Activated naive CD8-positive, alpha-beta T cell treated with anti-CD3 and anti-CD28 coated beads, Interleukin-2, amount 10 ng/mL, durations not matched to agents 7 days and 5 days (primary cell): ENCODE measurements at places on chromosomes 12 and 14.

- H3K27ac ChIP-seq: no peak overlapping the region
- no peak for DNase-seq
- H3K27me3 ChIP-seq: no peaks in the 10 kb centered on the region
- H3K4me1 ChIP-seq: no peaks in the 10 kb centered on the region
- peaks cover 37% of the 10 kb centered on the region for H3K36me3 ChIP-seq
Observed at GRCh38 chr14:30648471-30648870, 26.4 kb downstream of the SCFD1 start.

DNA sequence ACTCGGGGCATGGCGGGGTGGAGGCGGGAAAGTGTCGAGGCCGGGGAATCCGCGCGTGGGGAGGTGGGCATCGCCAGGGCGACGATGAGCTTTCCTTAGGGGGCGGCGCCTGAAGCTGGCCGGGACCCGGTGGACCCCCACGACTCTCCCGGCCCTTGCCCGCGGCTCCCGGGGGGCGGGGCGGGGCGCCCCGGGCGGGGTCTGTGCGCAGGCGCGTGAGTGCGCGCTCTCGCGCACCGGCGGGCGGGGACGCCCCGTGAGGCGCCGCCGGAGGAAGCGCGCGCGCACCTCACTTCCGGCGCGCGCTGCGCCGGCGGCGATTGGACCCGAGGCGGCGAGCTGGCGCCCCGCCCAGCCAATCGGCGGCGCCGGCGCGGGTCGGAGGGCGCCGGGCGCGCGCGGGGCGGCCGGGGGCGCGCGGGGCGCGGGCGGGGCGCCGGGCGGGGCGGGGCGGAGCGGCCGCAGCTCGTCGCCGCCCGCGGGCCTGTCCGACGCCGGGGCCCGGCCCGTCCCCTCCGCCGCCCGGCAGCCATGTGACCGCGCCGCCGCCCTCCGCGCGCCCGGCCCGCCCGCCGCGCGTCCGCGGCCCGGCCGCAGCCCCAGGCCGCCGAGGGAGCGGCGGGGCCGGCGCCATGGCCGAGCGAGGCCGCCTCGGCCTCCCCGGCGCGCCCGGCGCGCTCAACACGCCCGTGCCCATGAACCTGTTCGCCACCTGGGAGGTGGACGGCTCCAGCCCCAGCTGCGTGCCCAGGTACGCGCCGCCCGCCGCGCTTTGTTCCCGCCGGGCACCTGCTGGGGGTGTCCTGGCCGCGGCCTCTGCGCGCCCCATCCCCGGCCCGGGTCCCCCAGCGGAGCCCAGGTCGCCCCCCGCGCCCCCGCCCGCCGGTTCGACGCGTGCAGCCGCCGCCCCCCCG is at the start of gene PACS2:
PACS2 (plus strand) TSS at position 462 of the 914 bp plus-strand sequence; CDS start at position 633, 171 bp downstream.
- H3K27me3 ChIP-seq: peaks cover 3% of the 10 kb centered on the region
- H3K4me3 ChIP-seq: peak within 1 kb of the TSS; percentile 86
- peak; percentile 92 for DNase-seq
- H3K4me1 ChIP-seq: peaks cover 22% of the 10 kb centered on the region
- H3K27ac ChIP-seq: peak within 1 kb of the TSS; percentile 81

- peaks cover 4% of the 10 kb centered on the region for H3K4me1 ChIP-seq
- H3K27me3 ChIP-seq: no peaks in the 10 kb centered on the region
- H3K4me3 ChIP-seq: no peak overlapping the region
- H3K27ac ChIP-seq: no peak overlapping the region
Observed at GRCh38 chr12:24822121-24822899, 126.6 kb downstream of the BCAT1 start.

- no peak for DNase-seq
- no peak overlapping the region for H3K27ac ChIP-seq
- peaks cover 15% of the 10 kb centered on the region for H3K36me3 ChIP-seq
- H3K27me3 ChIP-seq: no peaks in the 10 kb centered on the region
Observed at GRCh38 chr14:103634156-103634555, 5.1 kb downstream of the KLC1 start.

DNA sequence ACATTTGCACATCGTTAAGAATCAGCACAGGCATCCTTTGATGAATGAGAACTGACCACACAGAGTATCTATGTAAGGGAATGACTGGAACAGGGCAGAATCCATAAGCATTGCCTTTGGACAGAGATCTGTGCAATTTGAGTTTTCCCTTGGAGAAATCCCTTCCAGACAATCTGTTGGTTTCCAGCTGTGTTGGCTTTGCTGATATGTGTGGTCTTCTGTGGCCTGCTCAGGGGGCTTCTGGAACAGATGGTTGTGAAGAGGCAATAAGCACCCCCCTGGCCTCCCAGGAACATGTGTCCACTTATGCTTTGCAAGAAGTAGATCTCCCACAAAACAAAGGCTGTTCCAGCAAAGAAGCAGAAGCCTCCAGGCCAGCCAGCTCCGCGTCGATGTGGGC is 111.4 kb upstream of the TMEM132C start:
- no peak overlapping the region for H3K27ac ChIP-seq
- no peak overlapping the region for H3K4me3 ChIP-seq
- no peaks in the 10 kb centered on the region for H3K27me3 ChIP-seq
- no peaks in the 10 kb centered on the region for H3K4me1 ChIP-seq

DNA sequence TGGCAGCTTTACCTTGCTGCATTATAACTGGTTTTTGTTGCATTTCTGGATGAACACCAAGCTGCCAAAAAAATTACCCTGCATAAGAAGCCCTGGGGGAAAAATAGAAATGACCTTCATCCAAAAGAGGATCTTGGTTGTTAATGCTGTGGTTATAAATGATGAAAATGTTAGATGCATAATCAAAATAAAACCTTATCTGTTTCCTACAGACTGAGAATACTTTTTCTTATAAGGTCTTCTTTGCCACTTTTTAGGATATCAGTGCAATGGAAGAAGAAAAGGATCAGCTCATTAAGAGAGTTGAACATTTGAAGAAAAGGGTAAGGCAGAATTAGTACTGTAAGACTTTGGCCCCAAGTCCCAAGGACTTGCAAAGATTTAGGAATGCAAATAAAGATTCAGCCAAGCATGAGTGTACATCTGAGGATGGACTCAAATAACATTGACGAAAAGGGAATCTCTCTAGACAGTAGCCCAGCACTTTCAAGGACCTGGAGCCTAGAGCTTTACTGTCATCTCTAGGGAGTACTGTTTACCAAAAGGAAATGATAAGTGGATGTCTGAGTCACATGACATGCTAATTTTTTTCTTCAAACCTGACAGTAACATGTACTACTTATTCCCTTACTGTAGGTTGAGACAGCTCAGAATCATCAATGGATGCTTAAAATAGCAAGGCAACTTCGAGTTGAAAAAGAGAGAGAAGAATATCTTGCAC is 10.7 kb downstream of the IFT81 start:
- H3K27ac ChIP-seq: no peak overlapping the region
- H3K36me3 ChIP-seq: peaks cover 2% of the 10 kb centered on the region
- DNase-seq: no peak
- no peak overlapping the region for H3K4me3 ChIP-seq
- H3K27me3 ChIP-seq: no peaks in the 10 kb centered on the region

DNA sequence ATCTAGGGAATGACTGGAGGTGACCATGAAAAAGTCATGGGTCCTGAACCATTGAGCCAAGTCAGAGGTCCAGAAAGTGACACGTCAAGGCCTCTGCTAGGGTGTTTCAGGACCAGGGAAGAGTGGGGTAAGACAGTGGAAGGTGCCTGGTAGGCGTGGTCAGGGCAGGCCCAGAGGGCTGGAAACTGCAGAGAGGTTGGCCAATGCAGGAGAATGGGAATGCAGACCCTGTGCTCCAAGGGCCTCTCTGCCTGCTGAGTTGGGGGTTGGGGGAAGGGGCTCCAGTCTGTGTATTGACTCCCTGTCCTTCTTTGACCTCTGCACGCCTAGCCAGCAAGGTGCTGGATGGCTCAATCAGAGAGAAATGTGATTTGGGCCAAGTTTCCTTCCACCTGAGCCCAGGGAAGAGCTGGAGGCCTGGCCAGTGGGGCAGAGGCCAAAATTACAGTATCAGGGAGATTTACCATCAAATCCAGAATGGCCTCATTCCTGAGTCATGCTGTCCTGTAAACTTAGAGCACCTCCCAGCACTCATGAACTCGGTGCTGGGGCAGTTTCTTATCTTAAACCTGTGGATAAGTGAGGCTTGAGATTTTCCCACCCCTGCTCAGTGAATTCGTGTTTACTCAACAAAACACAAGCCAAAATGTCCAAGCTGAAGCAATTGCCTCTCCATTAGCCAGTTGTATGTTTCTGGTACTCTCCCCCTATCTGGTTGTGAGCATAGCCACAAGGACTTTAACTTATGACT is 24.4 kb downstream of the IRF2BPL start:
- peaks cover 20% of the 10 kb centered on the region for H3K4me1 ChIP-seq
- peak overlapping the region; percentile 18 for H3K27ac ChIP-seq
- no peaks in the 10 kb centered on the region for H3K27me3 ChIP-seq
- no peak overlapping the region for H3K4me3 ChIP-seq
- DNase-seq: no peak

DNA sequence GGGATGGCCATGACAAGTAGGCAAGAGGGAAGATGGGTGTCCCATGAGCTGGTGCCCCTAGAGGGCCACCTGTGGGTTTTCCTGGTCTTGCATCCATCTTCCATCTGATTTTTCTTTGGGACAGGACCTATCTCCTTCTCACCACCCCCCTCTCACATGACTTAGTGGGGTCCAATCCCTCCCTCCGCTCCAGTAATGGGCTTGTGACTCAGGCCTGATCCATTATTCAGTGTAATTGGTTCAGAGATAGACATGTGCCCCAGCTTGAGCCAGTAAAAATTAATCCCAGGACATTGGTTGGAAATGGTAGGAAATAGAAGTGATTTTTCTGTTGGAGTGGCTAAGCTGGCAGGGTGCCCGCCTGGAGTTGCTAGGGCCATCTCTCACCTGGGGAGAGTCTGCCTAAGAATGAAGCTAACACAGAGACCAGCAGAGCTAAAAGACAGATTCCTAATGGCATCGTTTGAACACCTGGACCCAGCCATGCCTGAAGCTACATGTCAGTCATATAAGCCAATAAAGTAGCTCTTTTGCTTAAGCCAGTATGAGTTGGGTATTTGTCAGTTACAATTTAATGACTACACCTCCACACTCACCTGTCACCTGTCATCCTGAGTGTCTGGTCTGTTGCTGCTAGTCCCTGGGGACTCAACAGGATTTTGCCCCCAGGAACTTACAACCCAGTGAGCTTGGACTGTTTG is 14.7 kb downstream of the RASAL1 start:
- no peak overlapping the region for H3K27ac ChIP-seq
- no peaks in the 10 kb centered on the region for H3K4me1 ChIP-seq
- no peak for DNase-seq
- peaks cover 13% of the 10 kb centered on the region for H3K27me3 ChIP-seq
- H3K4me3 ChIP-seq: no peak overlapping the region
- no peaks in the 10 kb centered on the region for H3K36me3 ChIP-seq

- DNase-seq: no peak
- H3K27ac ChIP-seq: no peak overlapping the region
- peaks cover 42% of the 10 kb centered on the region for H3K4me1 ChIP-seq
- H3K27me3 ChIP-seq: peaks cover 2% of the 10 kb centered on the region
- peaks cover 19% of the 10 kb centered on the region for H3K36me3 ChIP-seq
- no peak overlapping the region for H3K4me3 ChIP-seq
Observed at GRCh38 chr12:89247967-89248366, 104.3 kb downstream of the DUSP6 start.

DNA sequence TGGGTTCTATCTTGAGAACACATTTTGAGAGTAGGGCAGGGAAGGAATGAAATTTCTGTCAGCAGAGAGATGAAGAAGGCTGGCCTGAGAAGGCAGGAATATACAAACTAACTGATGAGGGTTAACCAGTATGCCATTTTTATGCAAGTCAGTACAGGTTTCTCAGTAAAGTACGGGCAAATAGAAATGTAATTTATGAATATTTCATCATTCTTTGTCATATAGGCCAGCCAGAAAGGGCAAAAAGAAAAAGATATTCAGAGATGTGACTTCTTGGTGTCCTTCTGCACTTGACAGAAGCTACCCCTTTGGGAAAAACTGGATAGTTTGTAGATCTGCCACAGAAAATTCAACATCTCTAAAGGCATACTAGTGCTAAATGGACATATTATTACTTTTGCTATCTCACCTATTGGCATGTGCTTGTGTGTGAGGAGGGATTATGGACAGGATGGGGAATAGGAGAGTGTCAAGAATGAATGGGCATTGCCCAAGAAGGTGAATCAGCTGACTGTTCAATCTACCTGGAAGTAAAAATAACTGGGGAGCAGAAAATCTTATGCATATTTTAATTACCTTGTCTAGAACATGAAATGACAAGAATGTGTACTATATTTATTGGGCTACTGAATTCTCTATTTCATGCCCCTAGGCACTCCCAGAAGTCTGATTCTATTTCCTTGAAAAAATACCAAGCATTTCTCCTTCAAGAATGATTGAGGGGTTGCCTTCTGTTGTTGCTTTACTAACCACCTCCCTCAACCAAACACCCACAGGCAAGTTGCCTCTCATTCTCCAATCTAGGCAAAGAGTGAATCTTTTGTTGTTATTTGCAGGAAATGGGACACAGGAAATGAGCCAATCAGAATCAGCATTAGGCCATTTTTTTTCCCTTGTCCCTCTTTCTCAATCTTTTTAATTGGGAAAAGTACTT is 175.1 kb upstream of the SLC38A2 start:
- no peaks in the 10 kb centered on the region for H3K27me3 ChIP-seq
- DNase-seq: no peak
- peak overlapping the region; percentile 62 for H3K27ac ChIP-seq

GRCh38 chr12:109482894-109483293 is 5.5 kb downstream of the UBE3B start:
- DNase-seq: no peak
- H3K4me1 ChIP-seq: peaks cover 11% of the 10 kb centered on the region
- H3K27me3 ChIP-seq: no peaks in the 10 kb centered on the region
- no peak overlapping the region for H3K4me3 ChIP-seq

GRCh38 chr14:74763803-74764531 is 851 bp downstream of the YLPM1 start:
- peaks cover 27% of the 10 kb centered on the region for H3K36me3 ChIP-seq
- H3K27me3 ChIP-seq: no peaks in the 10 kb centered on the region
- peaks cover 38% of the 10 kb centered on the region for H3K4me1 ChIP-seq
- DNase-seq: no peak
- H3K4me3 ChIP-seq: peak overlapping the region; percentile 93
- H3K27ac ChIP-seq: peak overlapping the region; percentile 90

DNA sequence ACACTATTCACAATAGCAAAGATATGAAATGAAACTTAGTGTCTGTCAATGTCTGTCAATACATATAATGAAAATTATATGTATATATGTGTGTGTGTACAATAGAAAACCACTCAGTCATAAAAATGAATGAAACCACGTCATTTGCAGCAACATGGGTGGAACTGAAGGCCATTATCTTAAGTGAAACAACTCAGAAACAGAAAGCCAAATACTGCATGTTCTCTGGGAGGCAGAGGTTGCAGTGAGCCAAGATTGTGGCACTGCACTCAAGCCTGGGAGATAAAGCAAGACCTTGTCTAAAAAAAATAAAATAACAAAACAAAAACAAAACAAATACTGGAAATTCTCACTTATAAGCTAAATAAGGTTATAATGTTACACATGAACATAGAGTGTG is 16.7 kb upstream of the E2F7 start:
- no peak overlapping the region for H3K27ac ChIP-seq
- H3K36me3 ChIP-seq: no peaks in the 10 kb centered on the region
- peaks cover 10% of the 10 kb centered on the region for H3K27me3 ChIP-seq
- H3K4me3 ChIP-seq: no peak overlapping the region
- no peaks in the 10 kb centered on the region for H3K4me1 ChIP-seq

DNA sequence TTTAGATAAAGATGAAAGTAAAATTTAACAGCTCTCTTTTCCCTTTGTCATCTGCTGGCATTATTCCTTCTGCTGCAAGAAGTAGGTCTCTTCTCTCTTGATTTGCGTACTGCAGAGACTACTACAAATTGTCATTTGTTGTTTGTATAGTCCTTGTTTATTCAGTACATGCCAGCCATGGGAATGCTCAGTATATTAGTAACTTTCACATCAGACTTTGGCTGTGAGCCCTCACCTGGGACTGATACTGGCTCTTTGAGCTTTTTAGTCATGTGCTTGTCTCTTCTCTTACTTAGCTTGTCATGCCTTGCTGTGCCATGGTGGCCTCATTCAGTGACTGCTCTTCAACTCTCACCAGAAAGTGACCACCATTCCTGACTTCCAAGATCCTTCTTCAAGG is 169.8 kb downstream of the PRKCH start:
- no peak overlapping the region for H3K27ac ChIP-seq
- H3K4me1 ChIP-seq: peaks cover 23% of the 10 kb centered on the region
- no peak overlapping the region for H3K4me3 ChIP-seq
